ENCODE measurements at places on chromosomes 13 and 19. TPM values are rescaled to one million over a fixed set of nuclear protein-coding genes. Genes with fewer than 3 reads are reported as not detected.

Gene ZNF414
- total RNA-seq, result 24.0 TPM

Gene ABCC4
- 11.8 TPM for total RNA-seq

- H3K36me3 ChIP-seq, result no peaks in the 10 kb centered on the region
- peak; percentile 58 for DNase-seq
- no peak within 1 kb of the TSS for H3K27ac ChIP-seq
- H3K27me3 ChIP-seq, result peaks cover 39% of the 10 kb centered on the region
- peaks cover 15% of the 10 kb centered on the region for H3K4me1 ChIP-seq
- no peak within 1 kb of the TSS for H3K4me3 ChIP-seq
Observed at GRCh38 chr19:54415208-54415900, at the start of gene TTYH1. TSS of gene TTYH1 (plus strand) at chr19:54415464. CDS start at chr19:54415553, 89 bp downstream.

- H3K4me1 ChIP-seq, result peaks cover 10% of the 10 kb centered on the region
- no peak overlapping the region for H3K4me3 ChIP-seq
- no peaks in the 10 kb centered on the region for H3K27me3 ChIP-seq
- H3K27ac ChIP-seq, result no peak overlapping the region
- H3K36me3 ChIP-seq, result peaks cover 3% of the 10 kb centered on the region
Observed at GRCh38 chr19:3793799-3794198, 7.6 kb upstream of the MATK start.

DNA sequence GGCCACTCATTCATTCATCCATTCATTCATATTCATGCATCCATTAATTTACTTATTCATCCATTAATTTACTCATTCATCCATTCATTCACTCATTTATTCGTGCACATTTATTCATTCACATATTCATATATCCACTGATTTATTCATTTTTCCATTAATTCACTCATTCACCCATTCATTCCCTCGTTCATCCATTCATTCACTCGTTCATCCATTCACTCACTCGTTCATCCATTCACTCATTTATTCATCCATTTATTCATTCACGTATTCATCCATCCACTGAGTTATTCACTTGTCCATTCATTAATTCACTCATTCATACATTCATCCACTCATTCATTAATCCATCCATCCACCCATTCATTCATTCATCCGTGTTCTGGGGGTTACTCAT is 35.8 kb upstream of the OLFM2 start:
- H3K36me3 ChIP-seq, result no peaks in the 10 kb centered on the region
- H3K4me1 ChIP-seq, result no peaks in the 10 kb centered on the region
- DNase-seq, result no peak
- H3K27me3 ChIP-seq, result peaks cover 17% of the 10 kb centered on the region
- H3K4me3 ChIP-seq, result no peak overlapping the region
- no peak overlapping the region for H3K27ac ChIP-seq

- H3K4me1 ChIP-seq, result no peaks in the 10 kb centered on the region
- no peak overlapping the region for H3K4me3 ChIP-seq
Observed at GRCh38 chr19:15240515-15240914, 8.3 kb upstream of the EPHX3 start.

GRCh38 chr13:100514788-100515409 is 73.7 kb downstream of the GGACT start:
- H3K4me1 ChIP-seq, result peaks cover 10% of the 10 kb centered on the region
- no peaks in the 10 kb centered on the region for H3K27me3 ChIP-seq
- H3K27ac ChIP-seq, result no peak overlapping the region
- DNase-seq, result peak; percentile 83
- H3K36me3 ChIP-seq, result no peaks in the 10 kb centered on the region
- no peak overlapping the region for H3K4me3 ChIP-seq

- peaks cover 2% of the 10 kb centered on the region for H3K36me3 ChIP-seq
- H3K27ac ChIP-seq, result no peak overlapping the region
- DNase-seq, result no peak
- no peak overlapping the region for H3K4me3 ChIP-seq
Observed at GRCh38 chr13:99976575-99976974, 5.0 kb upstream of the ZIC5 start.

DNA sequence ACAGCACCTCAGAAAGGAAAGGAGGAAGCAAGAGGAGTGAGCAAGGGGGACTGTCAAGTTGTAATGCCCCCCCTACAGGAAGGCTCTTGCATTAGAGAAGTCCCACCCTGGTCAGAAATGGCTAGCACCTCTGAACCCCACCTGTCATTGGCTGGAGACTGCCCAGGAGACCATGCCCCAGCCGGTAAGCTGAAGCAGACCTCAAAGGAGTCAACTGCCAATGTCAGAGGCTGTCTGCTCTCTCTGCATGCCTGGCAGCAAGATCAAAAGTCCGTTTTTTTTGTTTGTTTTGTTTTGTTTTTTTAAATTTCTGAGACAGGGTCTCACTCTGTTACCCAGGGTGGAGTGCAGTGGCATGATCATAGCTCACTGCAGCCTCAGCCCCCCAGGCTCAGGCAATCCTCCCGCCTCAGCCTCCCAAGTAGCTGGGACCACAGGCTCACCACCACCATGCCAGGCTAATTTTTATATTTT is 8.1 kb upstream of the BCL3 start:
- H3K27ac ChIP-seq, result no peak overlapping the region
- peaks cover 7% of the 10 kb centered on the region for H3K4me1 ChIP-seq
- H3K27me3 ChIP-seq, result no peaks in the 10 kb centered on the region

- peaks cover 24% of the 10 kb centered on the region for H3K4me1 ChIP-seq
- DNase-seq, result no peak
- no peak overlapping the region for H3K27ac ChIP-seq
- no peak overlapping the region for H3K4me3 ChIP-seq
- H3K27me3 ChIP-seq, result peaks cover 12% of the 10 kb centered on the region
Observed at GRCh38 chr13:31074756-31075155, 86.9 kb downstream of the HSPH1 start.

- peaks cover 43% of the 10 kb centered on the region for H3K36me3 ChIP-seq
- no peaks in the 10 kb centered on the region for H3K4me1 ChIP-seq
- no peak for DNase-seq
- H3K27me3 ChIP-seq, result no peaks in the 10 kb centered on the region
- H3K4me3 ChIP-seq, result no peak overlapping the region
- no peak overlapping the region for H3K27ac ChIP-seq
Observed at GRCh38 chr19:42099336-42099925, 23.5 kb downstream of the ZNF574 start.

GRCh38 chr13:99425485-99426341 is 75.6 kb upstream of the TM9SF2 start:
- peaks cover 14% of the 10 kb centered on the region for H3K36me3 ChIP-seq
- H3K4me1 ChIP-seq, result peaks cover 72% of the 10 kb centered on the region

Data from activated CD8-positive, alpha-beta T cell treated with anti-CD3 and anti-CD28 coated beads for 36 hours (primary cell).